ENCODE measurements at places on chromosomes 4 and X. TPM values are rescaled to one million over a fixed set of nuclear protein-coding genes. Genes with fewer than 3 reads are reported as not detected.

DNA sequence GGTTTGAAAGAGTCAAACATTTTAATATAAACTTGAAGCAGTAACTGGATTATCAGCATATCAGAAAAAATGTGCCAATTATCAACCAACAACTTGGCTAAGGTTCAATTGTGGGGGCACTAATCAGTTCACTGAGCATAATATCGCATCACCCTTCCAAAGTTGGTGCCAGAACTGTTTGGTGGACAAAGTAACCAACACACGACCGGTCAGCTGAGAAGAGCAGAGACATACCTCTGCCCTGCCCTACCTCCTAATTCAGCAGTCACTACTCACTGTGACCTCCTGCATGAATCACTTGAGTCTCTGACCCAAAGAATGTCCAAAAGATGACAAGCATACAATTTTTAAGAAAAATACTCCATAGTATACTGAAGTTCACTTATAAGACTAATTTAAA lies 53.2 kb downstream of the TSPAN5 start:
- ATAC-seq, result no peak

DNA sequence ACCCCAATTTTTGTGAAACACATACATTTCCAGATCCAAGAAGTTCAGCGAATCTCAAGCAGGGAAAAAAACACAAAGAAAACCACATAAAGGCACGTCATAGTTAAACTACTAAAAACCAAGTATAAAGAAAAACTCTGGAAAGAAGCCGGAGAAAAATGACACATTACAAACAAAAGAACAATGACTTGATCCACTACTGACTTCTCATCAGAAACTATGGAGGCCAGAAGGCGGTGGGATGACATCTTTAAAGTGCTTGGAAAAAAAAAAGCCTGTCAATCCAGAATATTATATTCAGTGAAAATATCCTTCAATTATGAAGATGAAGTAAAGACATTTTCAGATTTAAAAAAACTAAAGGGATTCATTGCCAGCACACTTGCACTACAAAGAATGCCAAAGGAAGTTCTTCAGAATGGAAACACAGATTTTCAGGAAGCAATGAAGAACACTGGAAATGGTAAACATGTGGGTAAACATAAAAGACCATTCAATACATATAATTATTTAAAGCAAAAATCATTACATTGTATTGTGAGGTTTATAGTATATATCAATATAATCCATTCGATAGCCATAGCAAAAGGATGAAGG lies 32.6 kb upstream of the PPP2R2C start:
- ATAC-seq, result no peak

The SYNPO2 gene
- 13.3 TPM for total RNA-seq

The VCX3A gene
- total RNA-seq, result not detected

Measured in esophagus mucosa (tissue), 1 donor.